ENCODE measurements at places on chromosomes 5 and 9.

- no peak for DNase-seq
Observed at GRCh38 chr5:31021181-31021624, 172.3 kb upstream of the CDH6 start.

- DNase-seq, result no peak
Observed at GRCh38 chr5:59542306-59542705, 351.2 kb downstream of the PDE4D start.

- peak; percentile 16 for DNase-seq
Observed at GRCh38 chr5:134543820-134544614, 18.5 kb downstream of the JADE2 start.

DNA sequence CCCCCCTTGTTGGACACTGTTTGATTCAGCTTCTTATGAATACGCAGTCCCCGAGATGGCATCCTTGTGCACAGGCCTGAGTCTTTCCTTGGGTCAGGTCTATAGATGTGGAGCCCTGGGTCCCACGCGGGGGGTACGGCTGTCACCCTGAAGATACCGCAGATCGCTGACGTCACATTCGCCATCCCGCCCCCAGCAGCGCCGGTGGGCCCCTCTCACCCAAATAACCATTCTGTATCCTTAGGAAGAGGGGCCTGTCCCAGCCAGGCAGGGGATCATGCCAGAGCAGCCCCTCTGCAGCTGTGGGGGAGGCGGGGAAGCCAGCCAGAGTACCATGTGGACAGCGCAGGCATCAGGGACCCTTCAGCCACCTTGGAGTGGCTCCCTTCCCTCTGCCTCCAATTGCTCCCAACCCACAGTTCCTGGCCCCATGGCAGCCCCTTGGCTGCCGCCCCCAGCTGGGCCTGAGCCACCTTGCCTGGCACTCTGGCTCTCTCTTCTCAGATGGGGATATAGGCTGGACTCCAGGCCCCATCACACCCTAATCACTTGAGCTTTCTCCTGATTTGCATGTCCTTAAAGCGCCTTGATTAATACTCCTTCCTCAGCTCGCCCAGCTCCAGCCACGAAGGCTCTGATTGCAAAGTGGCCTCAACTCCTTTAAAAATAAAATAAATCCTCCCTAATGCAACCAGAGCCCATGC, 189.8 kb downstream of the C9orf50 start:
- no peak for DNase-seq

- no peak for DNase-seq
Observed at GRCh38 chr5:147836439-147836838, 5.0 kb upstream of the SPINK1 start.

GRCh38 chr9:91894536-91894935, 55.5 kb downstream of the ROR2 start:
- DNase-seq, result no peak

DNA sequence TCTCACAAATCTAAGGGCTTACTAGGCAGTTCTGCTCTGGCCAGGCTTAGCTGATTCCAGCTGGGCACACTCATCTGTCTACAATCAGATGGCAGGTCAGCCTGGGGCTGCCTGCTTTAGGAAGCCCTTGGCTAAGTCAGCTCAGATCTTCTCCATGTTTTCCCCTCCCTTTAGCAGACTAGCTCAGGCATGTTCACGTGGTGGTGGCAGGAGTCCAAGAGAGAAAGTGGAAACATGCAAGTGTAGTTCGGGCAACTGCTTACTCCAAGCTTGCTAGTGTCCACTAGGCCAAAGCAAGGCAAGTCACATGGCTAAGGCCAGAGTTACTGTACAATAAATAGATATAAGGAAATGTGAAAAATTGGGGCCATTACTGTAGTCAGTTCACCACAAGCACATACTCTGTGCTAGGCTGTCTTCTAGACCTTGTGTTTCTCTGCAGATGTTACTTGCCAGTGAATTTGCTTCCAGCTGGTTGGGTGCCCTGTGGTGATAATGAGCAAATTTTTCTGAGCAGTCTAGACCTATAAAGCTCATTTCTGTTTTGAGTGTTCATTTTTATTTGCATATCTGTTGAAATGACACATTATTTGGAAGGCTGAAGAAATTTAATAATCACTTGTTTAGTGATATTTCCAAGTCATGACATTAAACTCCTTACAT, 38.3 kb downstream of the RECK start:
- no peak for DNase-seq

GRCh38 chr9:110048403-110048975, 159.5 kb downstream of the C9orf152 start:
- peak; percentile 78 for DNase-seq

DNA sequence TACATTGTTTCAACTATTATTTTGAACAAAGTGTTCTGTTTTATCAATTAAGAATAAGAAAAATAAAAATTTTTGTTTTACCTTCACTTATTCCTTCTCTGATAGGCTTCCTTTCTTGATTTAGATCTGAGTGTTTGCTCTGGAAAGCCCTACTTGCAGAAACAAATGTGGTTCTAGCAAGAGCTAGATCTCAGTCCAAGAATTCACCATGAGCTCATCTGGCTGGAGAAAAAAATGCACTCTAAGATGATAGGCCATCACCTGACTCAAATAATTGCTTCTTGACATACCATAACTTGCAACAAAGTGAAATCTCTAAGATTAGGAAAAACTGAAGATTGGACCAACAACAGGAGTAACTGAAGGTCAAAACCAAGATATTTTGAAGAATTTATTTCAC, 6.3 kb upstream of the RLN2 start:
- DNase-seq, result no peak

DNA sequence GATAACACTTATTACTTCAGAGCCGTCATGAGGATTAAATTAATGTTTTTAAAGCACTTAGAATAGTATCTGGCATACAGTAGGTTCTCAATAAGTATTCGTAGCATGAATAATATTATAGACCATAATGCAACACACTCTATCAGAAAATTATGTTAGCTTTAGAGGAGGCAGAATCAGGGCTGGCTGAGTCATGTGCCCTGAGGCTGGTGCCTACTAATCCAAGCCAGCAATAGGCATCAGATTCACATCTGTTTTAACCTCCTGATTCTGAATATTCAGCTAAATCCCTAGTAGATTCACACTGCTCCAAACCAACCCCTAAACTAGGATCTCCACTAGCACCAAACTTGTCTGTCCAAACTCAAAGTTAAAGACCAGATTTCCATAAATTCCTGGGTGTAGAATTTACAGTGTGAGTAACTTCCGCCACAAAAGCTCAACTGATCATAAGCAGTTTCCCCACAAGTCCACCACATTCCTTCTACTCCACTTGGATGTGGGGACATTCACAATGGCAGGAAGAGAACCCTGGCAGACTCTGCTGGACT, 170.0 kb upstream of the DAPK1 start:
- DNase-seq, result no peak

DNA sequence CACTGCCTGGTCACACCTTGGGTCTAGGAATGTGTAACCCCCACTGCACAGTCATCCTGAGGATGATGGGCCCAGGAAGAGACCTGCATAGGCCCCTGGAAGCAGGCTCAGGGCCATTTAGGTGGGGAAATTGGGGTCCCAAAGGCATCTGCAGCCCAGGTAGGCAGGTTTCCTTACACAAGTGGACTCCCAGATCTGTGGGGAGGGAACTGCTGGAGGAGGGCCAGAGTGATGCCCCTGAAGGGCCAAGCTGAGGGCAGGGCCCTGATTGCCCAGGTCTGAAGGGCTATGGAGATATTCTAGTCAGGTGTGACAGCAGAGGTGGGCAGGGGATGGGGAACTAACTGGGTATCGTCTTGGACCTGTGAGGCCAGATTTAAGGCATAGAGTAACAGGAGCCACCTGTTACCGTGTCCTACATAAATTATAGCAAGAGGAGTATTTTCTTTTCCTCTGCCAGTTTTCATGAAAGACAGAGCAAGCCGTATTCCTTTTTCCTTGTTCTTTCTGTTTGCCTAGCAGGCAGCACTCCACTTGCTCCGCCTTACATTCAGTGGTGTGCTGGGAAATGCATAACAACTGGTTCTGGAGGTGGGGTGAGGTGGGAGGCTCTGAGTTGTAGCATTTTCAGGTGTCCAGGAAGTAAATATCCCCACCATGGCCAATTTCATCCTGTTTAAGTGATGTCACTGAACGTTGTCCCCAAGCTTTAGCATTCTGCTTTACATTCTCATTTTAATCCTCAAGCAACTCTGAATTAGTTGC, 41.3 kb downstream of the PPARGC1B start:
- DNase-seq, result no peak

DNA sequence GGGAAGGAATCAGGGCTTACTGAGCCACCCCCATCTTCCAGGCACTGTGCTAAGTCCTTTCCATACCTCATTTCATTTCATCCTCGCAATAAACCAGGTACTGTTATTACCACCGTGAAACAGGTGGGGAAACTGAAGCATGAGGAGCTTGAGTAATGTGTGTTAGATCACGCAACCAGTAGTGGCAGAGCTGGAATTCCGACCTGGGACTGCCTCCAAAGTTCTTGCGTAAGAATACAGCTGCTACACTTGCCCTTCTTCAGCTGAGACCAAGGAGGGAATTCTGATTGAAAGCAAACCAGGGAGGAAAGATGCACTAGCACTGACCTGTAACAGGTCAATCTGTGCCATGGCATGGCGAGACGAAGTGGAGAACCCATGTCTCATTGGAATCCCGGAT, 113.4 kb upstream of the MSX2 start:
- no peak for DNase-seq

DNA sequence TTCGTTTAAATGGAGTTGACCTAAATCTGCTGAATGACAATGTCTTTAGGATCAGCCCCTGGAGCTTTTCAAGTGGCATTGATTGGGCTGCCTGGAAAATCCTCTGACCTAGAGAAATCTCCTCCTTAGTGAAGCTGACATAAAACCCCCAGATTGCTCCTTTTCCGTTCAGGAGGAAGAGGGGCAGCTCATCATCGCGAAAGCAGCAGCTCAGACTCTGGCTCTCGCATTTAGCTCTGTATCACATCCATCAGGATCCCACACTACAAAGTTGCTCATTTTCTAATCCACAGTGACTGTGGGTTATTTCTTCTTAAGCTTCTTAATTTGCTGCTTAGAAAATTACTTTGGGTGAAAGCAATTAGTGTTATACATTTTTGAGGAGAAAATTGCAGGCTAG, 373.7 kb downstream of the ENC1 start:
- no peak for DNase-seq

DNA sequence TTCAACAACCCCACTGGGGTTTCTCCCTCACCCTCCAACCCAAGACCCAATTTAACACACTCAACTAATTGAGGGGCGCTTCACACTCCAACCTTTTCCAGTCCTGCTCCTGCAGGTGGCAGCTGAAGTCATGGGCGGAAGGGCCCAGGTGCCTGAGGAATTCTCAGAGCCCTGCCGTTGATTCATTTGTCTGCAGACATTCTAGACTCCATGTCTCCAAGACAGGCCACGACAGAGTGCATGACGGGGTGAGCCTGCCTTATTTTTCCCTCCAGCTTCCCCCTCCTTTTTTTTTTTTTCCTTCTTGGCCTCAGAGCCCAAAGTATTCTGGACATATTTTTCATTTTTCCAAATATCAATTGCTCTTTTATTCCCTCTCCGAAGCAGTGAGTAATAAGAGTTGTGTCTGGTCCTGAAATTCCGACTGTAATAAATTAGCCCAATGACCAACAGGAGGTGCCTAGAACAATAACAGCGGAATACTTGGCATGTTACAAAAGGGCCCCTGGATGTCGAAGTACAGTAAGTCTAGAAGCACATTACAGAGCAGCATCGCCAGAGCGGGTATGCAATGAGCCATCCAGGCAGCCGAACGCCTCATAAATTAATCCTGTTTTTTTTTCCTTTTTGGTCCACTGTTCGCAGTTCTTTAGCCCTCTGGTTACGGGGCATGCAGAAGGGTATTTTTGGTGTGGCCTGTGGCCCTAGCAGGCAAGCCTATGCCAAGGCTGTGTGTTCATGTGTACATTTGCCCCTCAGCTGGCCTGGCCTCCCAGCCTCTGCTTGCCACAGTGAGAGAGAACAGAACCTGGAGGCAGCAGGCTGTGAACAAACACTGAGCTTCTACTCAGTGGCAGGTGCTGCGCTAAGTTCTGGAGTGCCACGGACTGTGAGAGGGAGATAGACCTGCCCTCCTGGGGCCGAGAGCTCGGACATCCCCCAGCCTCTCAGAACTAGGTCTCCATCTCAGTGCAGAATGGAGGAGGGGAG, 8.6 kb upstream of the SMIM23 start:
- no peak for DNase-seq

- no peak for DNase-seq
Observed at GRCh38 chr9:100170085-100170484, 71.0 kb downstream of the INVS start.

GRCh38 chr5:82663225-82663624, 385.1 kb upstream of the RPS23 start:
- DNase-seq, result no peak

DNA sequence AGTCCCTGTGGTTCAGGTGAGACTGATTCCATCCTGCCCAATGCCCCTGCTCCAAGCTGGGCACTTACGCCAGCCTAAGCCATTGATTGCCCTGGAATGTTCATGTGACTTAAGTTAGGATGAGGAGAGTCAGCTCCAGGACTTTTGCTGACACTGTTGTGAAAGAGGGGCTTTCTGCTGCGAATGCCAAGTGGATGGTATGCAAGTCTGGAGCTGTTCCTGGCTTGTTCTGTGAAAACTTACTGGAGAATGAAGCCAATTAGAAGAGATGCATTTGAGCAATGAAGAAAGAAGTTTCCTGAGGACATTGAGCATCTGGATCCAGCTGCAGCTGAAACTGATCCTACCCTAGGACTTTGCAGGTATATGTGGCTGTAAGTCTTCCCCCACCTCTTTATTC, 61.2 kb upstream of the ZFR start:
- no peak for DNase-seq

GRCh38 chr5:181242031-181242451, 1.7 kb downstream of the RACK1 start:
- no peak for DNase-seq

DNA sequence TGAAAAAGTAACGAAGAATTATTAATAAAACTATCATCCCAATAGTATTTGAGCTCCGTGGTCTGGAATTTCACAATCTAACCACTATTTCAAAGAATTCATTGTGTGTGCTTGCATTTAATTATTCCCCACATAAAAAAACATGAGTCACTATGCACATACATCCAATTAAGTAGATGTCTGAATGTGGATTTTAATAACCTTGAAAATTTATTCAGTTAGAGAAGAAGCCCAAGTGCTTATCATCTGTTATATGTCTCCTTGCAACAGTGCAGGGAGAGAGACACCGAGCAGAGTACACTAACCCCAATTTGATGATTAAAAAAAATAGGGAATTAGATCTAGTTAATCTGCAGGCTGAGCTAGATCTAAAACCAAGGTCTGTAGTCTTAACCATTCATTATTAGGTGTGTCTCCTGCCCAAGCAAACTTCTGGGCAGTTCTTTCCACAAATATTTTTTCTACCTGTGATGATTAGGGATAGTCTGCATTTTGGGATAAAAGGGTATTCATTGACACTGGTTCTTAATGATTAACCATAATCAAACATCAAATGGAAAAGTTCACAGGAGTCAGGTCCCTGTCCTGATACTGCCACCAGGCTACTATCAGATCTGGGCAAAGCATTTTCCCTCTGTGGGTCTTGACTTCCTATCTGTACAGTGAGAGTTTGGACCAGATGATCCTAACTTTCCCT, 164.2 kb downstream of the GRIA1 start:
- no peak for DNase-seq
